Activated CD4-positive, alpha-beta memory T cell treated with anti-CD3 and anti-CD28 coated beads for 36 hours (primary cell): ENCODE measurements at places on chromosomes 5 and 9.

DNA sequence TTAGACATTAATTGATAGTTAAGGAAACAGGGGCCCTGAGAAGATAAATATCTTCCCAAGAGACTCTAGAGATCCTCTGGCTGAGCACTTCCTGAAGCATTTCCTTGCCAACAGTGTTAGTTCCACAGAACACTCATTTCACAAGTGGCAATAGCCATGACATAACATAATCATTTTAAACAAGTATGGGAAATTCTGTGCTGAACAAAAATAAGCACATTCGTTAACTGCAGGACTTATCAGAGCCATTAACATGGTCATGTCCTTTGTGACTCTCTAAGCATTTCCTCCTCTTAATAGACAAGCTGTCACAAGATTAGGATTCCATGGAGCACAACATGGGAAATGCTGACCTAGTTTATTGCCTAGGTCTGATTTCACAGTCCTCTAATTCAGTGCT, 184.9 kb downstream of the SNX18 start:
- no peak for DNase-seq

- no peak for DNase-seq
These were observed 161.7 kb upstream of the CDH12 start for GRCh38 chr5:23014825-23015224.

DNA sequence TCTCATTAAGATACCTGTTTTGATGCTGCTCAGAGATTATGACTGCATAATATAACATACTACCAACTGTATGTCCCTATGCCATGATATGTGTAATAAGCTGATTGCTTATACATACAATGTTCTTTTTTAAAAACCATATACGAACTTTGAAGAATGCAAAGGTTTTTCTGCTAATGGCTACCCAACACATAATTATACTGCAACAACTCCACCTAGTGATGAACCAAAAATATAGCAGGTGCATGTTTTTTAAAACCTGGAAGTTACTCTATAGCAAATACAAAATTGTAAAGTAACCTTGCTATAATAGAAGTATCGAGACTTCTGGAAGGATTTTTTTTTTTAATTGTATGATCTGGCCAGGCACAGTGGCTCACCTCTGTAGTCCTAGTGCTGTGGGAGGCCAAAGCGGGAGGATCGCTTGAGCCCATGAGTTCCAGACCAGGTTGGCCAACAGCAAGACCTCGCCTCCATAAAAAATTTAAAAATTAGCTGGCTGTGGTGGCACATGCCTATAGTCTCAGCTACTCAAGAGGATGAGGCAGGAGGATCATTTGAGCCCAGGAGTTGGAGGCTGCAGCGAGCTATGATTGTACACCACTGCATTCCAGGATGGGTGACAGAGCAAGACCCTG, 49.1 kb downstream of the HOMER1 start:
- DNase-seq = no peak

DNA sequence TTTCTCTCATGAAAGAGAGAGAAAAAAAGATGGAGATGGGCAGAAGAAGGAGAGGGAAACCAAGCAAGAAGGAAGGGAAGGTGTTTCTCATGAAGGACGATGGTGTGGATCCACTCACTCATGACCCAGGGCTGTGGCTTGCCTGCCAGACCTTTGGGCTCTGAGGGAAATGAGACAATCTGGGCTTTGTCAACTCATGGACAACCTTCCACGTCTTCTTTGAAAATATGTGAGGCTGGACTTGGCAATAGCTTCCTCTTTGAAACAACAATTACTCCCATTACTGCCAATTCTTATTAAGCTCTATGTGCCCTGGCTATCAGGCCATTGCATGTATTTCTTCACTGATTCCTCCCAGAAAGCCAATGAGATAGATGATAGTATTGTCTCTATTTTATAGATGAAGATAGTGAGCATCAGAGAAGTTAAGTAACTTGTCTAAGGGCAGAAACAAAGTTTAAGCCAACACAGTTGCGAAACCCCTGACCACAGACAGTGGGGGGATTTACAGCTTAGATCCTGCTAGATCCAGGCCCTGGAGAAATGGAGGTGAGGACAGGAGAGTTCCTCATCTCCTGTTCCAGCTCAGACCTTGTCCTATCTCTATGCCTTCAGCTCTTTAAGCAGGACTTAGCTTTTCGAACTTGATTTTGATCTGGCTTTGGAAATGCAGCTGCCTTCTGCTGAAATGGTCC, 132.4 kb downstream of the GCNT1 start:
- no peak for DNase-seq

DNA sequence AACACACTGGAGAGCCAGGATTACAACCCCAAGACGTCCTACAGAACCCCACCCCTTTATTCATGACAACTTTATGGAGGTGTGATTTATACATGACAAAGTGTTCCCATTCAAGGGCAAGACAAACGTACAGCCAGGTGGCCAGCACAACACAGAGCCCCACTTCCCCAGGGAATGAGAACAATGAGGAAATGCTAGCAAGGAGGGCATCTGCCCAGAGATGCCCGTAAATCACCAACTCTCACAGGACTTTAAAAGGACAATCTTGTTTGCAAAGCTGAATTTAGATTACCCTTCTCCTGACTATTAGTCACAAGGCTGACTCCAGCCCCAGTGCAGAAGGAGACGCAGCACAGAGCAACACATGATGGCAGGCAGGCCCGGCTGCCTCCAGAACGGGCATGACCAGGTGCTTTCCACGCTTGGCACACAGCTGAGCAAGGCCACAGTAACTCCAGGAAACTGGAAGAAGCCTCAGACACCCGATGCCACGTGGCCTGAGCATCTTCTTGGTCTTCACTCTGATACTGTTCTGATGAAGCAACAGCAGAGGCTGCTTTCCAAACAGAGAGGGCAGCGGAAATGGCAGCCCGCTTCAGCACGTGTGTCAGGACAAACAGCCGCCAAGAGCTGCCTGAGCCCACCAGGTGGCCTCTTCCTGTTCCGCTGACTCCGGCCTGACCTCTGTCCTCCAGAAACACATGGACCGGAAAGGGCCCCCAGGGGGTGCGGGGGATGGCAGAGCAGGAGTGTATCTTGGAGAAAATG, 51.4 kb downstream of the ROR2 start:
- no peak for DNase-seq

DNA sequence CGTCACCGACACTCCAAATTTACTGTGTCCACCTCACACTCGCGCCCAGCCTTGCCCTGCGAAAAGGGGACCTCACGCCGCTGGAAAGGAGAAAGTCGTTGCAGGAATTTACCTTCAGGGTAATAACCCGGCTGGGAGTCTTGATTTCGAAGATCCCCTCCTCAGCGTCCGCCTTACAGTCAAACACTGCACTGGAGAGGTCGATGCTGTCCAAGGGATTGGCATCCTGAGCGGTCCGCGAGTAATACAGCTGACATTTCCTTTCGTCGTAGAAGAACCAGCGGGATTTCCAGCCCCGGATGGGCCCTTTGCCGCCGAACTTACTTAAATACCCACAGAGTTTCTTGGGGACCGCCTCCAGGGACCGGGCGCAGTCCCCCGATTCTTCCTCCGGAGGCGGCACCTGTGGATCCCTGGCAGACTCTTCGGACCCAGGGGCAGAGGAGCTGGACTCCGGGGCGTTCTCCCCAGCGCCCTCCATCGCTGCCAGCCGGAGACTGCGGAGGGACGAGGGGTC, 330 bp downstream of the TBC1D2 start:
- no peak for DNase-seq

GRCh38 chr9:31912636-31913035, 471.8 kb upstream of the ACO1 start:
- no peak for DNase-seq

DNA sequence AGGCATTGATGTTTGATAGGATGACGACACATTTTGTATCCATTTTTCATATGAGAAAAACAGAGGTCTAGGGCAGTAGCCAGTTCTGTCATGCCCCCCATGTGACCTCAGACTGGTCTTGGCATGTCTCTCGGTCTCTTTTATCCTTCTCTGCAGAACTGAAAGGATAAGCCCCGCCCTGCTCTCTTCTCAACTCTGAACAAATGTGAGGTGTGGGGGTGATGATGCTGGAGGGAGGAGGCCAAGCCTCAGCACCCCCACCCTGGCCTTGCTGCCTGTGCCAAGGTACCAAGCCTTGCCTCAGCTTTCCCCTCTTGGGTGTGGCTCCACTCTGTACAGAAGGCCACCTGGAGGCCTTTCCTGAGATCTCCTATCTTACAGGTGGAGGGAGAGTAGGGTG, 19.5 kb upstream of the CRB2 start:
- no peak for DNase-seq

- no peak for DNase-seq
These were observed 174.0 kb upstream of the PPP2R2B start for GRCh38 chr5:147052519-147052918.

DNA sequence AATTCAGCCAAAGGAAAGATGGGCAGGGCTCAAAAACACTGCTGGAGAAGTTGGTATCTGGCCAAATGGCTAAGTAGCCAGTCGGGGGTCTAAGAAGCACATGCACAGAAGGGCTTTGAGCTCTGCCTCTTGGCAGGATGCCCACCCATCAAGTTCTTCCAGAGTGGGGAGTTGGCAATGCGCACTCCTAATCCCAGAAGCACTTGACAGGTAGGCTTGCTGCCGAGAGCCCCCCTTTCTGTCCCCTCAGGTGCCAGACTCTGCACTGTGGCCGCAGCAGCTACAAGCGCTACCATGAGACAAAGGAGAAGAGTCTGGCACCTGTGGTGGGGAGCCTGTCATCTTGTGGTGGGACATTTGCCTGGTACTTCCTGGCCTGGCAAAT, 252.9 kb upstream of the SLC24A2 start:
- DNase-seq = no peak

GRCh38 chr9:134071149-134071548, 3.3 kb upstream of the BRD3 start:
- DNase-seq = no peak

GRCh38 chr9:17723656-17724055, 144.8 kb downstream of the SH3GL2 start:
- no peak for DNase-seq

DNA sequence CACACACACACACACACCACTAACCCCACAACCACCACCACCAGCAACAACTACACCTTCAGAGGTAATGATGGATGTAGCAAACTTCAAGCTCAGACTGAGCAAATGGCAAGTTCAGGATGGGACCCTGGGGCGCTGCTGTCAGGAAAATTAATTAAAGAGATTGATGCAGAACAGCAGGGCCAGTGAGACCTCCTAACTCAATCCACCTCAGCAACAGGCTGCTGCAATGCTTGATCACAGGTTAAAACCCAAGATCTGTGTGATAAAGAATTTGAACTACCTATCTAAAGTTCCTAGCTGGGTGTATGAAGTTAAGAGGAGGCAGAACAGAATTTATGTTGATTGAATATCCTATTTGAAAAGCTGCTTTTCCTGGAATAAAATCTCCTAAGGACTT, 140.3 kb upstream of the FER start:
- DNase-seq = no peak

GRCh38 chr9:127159949-127160610, 37.6 kb upstream of the ANGPTL2 start:
- peak; percentile 3 for DNase-seq

DNA sequence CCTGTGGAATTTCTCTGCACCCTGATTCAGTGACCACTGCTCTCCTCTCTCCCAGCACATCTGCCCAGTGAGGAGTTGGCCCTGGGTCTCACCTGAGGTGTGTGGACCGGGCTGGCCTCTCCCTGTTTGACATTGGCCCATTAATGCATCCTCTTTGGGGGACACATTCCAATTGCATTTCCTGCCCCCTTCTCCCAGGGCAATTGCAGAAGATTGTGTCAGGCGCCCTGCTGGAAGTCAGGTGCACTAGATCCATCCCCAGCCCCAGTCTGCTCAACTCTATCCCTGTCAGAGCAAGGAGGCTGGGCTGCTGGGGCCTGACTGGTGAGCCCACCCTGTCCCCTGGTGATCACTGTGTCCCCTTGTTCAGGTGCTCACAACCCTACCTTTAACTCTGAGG, 84.5 kb downstream of the LMX1B start:
- DNase-seq = no peak

- no peak for DNase-seq
These were observed 378.5 kb upstream of the IRX1 start for GRCh38 chr5:3217114-3217513.

DNA sequence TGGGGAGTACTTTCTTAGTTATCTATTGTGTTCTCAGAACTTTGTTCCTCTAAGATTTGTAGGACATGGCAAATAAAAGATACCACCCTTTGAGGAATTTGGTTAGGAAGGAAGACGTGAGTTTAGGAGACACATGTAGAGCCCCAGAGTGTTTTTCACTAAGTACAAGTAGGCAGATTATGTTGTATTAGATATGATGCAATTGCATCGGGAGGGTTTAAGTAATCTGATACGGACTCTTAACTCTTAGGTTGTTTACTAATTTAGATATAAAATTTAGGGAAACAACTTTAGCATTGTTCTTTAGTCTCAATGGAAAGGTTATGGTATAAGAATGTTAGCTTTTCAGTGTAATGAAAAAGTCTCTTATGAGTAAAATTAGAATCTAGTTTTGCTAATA, 84.4 kb downstream of the TRIO start:
- no peak for DNase-seq
